Stimulated activated CD8-positive, alpha-beta memory T cell treated with anti-CD3 and anti-CD28 coated beads, Interleukin-7, amount 100 ng/mL, for 1 hour (primary cell): ENCODE measurements at places on chromosomes 2 and 18.

DNA sequence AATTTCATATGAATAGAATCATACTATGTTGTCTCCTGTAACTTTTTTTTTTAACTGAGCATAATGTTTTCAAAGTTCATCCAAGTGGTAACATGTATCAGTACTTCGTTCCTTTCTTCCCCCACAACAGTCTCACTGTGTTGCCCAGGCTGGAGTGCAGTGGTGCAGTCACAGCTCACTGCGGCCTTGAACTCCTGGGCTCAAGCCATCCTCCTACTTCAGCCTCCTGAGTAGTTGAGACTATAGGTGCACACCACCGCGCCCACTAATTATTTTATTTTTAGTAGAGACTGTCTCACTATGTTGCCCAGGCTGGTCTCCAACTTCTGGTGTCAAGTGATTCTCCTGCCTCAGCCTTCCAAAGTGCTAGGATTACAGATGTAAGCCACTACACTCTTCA lies 23.4 kb upstream of the TET3 start:
- no peak for DNase-seq

DNA sequence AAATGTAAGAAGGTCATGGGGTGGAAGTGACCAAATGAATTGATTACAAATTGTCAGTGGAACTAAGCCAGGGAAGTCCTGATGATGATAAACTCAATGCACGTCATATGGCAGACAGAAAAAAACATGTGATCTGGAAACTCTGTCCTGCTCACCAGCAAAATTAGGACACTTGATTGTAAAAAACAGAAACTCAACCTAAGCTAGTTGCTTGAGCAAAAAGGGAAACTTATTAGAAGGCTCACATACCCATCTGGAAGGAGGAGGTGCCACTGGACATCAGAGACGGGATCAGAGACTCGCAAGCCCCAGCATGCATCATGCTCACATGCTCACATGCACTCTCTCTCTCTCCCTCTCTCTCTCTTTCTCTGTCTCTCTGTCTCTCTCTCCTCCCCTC lies 96.8 kb downstream of the SP3 start:
- DNase-seq, result no peak

GRCh38 chr2:160303076-160303475 lies 103.0 kb upstream of the ITGB6 start:
- DNase-seq, result no peak

GRCh38 chr2:168460571-168460970 lies 4.5 kb downstream of the CERS6 start:
- DNase-seq, result no peak

- DNase-seq, result no peak
Observed at GRCh38 chr2:155372969-155373368, 674.5 kb downstream of the KCNJ3 start.

- no peak for DNase-seq
Observed at GRCh38 chr2:92074549-92074898, 2796.7 kb upstream of the TEKT4 start.

DNA sequence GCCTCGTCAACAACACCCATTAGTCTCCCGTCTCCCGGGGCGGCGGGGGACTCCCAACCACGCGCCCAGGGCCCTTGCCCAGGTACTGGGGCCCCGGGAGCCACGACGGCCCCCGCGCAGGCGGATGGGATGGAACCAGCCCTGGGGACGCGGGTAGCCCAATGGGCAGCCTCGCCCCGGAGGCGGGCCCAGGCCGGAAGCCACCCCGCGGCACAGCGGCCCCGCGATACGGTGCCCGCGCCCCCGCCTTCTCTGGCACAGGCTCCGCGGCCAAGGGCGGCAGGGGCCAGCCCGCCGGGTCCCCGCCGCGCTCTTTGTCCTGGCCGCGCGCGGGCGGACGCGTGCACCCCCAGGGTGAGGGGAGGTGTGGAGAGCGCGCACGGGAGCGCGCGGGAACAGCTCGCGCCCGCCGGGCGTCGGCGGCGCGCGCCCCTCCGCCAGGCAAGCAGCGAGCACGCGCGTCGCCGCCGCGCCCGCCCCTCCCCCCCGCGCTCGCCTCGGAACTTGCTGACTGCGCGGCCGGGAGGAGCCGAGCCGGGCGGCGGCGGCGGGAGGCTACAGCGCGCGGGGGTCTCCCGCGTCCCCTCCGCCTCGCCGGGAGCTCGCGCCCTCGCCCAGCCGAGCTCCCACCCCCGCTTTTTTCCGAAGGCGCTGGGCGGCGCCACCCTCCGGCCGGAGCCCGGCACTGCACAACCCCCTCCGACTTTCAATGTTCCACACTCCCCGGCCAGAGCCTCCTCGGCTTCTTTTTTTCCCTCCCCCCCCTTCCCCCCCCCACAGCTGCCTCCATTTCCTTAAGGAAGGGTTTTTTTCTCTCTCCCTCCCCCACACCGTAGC lies at the start of gene UBE2E3:
Gene UBE2E3, plus strand, starts transcription at position 500 of the 837 bp plus-strand sequence. CDS start 1,438 bp downstream, outside the sequence.
- DNase-seq, result peak; percentile 52

- DNase-seq, result no peak
Observed at GRCh38 chr18:6943143-6943542, 174.5 kb downstream of the LAMA1 start.

- DNase-seq, result no peak
Observed at GRCh38 chr2:109440499-109441156, 173.1 kb downstream of the SEPTIN10 start.

GRCh38 chr2:42261518-42262195 lies 92.5 kb downstream of the EML4 start:
- no peak for DNase-seq

DNA sequence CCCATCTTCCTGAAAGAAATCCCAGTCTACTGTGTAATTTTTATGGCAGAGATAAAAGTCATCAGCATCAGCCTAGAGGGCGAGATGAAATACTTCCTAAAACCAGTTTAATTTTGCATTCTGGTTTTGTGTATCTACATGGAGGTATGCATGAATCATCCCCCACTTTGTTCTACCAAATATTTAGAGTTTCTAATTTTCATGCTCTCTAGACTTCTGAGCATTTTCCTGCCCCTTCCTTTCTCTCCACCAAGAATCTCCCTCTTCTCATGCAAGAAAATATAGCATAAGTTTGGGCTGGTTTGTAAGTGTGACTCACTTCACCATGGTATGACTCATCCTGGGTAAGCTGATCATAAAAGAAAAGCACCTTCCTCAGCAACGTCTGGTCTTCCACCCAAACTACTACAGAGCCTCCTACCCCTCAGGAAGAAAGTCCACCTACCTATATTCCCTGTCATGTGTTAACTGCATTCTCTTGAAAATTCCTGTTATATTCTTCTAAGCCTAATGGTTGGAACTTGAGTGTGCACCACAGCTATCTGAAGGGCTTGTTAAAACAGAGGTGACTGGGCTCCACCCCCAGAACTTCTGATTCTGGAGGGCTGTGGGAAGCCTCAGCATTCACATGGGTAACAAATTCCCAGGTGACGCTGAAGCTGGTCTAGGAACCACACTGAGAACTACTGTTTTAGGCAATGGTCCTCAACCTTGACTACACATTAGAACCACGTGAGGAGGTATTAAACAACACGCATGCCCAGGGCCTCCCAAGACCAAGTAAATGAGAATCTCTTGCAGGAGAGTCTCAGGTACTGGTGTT lies 37.4 kb upstream of the RAPGEF4 start:
- no peak for DNase-seq

DNA sequence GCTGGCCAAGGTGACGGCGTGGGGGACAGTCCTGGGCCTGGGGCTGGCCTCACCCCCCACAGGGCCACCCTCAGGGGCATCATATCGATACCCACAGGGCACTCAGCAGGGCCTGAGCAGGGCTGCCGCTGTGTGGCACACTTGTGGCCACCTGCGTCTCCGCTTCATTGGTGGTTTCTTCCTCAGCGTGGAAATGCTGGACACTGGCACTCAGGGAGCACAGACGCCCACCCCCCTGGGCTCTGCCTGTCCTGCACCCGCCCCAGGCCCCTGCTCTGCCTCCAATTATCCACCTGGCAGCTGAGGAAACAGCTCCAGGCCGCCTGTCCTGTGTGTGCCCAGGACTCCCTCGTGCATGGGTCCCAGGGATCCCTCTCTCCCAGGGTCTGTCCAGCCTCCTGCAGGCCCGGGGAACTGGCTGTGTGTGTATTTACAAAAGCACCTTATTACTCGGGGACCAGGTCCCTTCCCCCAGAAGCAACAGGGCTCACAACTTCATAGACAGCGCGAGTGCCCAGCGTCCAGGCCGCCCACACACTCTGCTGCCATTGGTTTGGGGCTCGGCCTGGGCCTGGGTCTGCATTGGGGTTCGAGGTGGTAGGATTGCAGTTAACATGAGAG lies 13.1 kb downstream of the CROCC2 start:
- DNase-seq, result no peak

GRCh38 chr2:240477916-240478315 lies 42.5 kb downstream of the GPC1 start:
- DNase-seq, result no peak

DNA sequence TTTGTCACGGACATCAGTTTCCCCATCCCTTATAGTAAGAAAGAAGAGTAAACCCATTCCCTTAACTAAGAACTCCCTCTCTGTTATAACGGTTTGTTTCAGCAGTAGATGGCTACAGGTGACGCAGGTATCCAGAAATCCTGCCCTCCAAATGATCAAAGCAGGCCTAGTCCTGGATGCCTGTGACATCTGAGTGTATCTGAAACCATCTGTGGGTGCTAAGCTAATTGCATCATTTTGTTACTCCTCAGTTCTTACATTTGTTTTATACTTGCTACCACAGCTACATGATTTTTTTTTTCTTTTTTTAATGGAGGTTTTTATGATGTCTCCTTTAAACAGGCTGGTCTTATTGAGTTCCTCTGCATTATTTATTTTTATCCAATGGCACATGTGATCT lies 55.1 kb downstream of the AAK1 start:
- no peak for DNase-seq

DNA sequence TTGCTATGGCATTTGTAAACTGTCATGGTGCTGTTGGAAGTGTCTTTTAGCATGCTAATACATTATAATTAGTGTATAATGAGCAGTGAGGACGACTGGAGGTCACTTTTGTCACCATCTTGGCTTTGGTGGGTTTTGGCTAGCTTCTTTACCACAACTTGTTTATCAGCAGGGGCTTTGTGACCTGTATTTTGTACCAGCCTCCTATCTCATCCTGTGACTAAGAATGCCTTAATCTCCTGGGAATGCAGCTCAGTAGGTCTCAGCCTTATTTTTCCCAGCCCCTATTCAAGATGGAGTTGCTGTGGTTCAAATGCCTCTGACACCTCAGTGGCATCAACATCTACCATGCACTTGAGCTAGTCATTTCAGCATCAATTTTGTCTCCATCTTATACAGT lies 29.7 kb downstream of the LYPD6 start:
- no peak for DNase-seq

GRCh38 chr2:118183381-118183780 lies 95.1 kb downstream of the INSIG2 start:
- DNase-seq, result no peak

- DNase-seq, result no peak
Observed at GRCh38 chr2:193963472-193964119, 1693.4 kb upstream of the SLC39A10 start.

DNA sequence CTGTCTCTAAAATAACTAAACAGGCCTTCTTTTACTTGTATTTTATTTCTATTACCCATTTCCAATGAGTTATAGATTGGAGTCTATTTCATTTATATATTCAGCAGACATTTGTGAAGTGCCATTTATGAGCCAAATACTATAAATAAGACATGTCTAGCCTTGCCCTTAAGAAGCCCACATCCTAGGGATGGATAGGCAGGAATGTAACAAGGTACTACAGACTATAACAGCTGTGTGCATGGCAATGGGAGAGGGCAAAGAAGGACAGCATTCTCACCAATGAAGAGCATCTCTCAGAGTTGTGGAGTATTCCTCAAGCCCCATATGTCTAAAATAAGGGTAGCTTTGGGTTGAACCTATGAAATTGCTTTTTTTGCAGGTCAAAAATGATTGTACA lies 161.9 kb upstream of the RASGRP3 start:
- no peak for DNase-seq

DNA sequence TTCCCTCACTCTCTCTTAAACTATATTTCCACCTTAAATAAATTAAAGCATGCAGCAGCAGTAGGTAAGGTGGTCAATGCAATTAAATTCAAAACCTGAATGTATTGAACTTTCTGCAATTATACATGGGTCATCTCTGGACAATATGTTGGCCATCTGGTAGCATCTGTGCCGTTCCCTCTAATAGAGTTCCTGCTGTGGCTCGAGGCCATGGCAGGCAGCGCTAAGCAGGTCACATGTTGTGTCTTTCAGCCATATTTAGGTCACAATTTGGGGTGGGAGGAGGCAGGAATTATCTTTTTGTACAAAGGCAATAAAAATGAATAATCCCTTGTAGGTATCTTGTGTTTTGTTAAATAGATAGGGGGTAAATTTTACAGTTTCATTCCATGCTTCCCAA lies 676.2 kb downstream of the ZEB2 start:
- DNase-seq, result no peak

DNA sequence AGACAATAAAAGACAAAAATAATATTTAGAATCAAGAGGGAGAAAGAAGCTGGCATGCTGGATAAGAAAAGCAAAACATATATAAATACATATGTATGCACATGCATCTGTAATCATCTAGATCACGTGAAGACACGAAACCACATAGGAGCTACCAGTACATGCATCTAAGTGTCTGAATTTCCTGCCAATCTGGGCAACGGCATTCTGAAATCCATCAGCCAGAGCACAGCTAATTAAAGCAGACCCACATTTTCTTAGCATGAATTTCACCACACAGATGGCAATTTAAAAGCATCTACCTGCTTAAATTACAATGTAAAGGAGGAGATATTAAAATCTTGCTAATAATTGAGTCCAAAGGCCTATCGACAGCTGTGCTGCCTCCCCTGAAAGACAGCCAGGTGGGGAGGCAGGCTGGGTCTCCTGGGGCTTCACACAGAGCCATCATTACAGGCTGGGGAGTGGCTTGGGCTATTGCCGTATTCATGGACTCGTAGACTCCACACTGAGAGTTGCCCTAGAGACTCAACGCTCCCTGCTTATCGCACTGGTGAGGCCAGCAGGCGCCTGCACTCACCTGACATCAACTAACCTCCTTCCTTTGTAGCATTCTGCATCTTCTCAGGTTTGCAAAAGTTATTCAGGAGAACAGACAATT lies 272.5 kb upstream of the PXDN start:
- DNase-seq, result no peak

- DNase-seq, result no peak
Observed at GRCh38 chr2:120606931-120607330, 128.7 kb upstream of the GLI2 start.

GRCh38 chr18:45660746-45661145 lies 45.5 kb downstream of the SLC14A2 start:
- DNase-seq, result no peak
